ENCODE measurements at places on chromosomes 13 and 19.
A peak's percentile ranks its signal among the peaks of the same experiment; 100 is the strongest.

GRCh38 chr13:110353339-110353977 is 46.4 kb downstream of the COL4A2 start:
- DNase-seq: no peak

DNA sequence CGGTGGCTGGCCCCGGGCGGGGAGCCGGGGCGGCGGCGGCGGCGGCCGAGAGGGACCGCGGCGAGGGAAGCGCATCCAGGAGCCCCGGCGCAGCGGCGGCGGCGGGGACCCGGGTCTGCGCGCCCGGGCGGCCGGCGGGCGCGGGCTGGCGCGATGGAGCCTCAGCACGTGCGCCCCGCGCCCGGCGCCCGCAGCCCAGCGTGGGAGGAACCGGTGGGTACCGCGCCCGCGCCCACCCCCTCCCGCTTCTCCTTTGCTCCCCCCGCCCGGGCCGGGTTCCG is 7.8 kb upstream of the DGKH start:
- peak; percentile 27 for DNase-seq

DNA sequence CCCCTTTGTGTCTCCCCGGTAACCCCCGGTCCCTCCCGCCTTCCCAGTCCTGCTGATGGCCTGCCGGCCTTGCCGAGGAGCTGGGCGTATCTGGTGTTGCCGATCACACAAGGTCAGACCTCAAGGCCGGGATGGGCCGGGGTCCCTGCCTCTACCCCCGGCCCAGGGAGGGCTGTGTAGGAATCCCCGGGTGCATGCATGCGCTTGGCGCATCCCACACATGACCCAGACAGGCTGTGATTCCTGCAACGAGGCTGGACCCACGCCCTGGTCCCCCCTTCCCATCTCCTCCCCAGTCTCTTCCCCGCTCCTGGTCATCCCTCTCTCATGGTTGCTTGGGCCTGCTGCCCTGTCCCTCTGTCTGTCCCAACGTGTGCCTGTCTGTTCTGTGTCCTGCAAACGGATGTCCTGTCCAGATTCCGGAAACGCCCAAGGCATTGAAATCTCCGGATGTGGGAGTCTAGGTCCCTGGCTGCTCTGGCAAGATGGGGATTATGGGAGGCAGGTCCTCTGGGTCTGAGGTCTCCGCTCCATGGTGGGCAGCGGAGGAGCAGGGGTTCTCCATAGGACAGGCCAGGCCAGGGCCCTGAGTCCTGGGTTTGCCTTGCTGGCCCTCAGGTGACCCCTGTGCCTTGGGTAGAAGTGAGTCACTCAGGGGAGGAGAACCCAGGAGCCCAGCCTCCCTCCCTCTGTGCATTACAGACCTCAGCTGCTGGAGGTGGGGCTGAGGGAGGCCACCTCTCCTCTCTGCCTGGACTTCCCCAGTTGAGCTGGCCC is 1.6 kb downstream of the PKN1 start:
- peak; percentile 68 for DNase-seq

GRCh38 chr13:110366733-110367132 is 59.6 kb downstream of the COL4A2 start:
- DNase-seq: no peak

- no peak for DNase-seq
These were observed 66.5 kb downstream of the MLLT1 start for GRCh38 chr19:6213266-6213595.

DNA sequence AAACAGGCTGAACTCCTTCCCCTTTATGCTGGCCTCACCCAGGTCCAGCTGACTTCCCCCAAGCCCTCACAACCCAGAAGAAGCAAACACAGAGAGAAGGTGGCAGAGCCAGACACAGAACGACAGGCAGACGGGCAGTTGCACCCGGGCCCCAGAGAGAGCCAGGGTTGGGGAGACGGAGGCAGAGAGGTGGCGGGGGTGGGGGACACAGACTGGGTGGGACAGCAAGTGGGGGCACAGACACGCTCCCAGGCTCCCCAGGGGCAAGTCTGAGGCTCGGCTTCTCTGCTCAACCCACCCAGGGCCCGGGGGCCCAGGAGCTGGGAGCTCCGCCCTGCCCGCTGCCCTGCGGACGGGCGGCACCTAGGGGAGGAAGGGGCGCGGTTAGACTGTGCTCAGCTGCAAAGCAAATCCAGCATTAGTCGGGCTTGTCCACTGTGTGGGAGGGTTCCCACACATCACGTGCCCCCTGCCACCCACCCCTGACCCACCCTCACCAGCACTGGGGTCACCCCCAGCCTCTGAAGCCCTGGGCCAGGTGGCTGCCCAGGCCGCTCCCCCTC is 31.3 kb upstream of the ASF1B start:
- DNase-seq: no peak
